ENCODE measurements at places on chromosomes 1 and 21. TPM values are rescaled to one million over a fixed set of nuclear protein-coding genes. Genes with fewer than 3 reads are reported as not detected.

TTC24 gene
- total RNA-seq: not detected

GRCh38 chr1:232372841-232373440, 257.0 kb downstream of the SIPA1L2 start:
- no peak for DNase-seq

KCNJ10 gene
- not detected for total RNA-seq

GRCh38 chr1:160460683-160461287, 60.4 kb downstream of the VANGL2 start:
- DNase-seq: no peak

DNA sequence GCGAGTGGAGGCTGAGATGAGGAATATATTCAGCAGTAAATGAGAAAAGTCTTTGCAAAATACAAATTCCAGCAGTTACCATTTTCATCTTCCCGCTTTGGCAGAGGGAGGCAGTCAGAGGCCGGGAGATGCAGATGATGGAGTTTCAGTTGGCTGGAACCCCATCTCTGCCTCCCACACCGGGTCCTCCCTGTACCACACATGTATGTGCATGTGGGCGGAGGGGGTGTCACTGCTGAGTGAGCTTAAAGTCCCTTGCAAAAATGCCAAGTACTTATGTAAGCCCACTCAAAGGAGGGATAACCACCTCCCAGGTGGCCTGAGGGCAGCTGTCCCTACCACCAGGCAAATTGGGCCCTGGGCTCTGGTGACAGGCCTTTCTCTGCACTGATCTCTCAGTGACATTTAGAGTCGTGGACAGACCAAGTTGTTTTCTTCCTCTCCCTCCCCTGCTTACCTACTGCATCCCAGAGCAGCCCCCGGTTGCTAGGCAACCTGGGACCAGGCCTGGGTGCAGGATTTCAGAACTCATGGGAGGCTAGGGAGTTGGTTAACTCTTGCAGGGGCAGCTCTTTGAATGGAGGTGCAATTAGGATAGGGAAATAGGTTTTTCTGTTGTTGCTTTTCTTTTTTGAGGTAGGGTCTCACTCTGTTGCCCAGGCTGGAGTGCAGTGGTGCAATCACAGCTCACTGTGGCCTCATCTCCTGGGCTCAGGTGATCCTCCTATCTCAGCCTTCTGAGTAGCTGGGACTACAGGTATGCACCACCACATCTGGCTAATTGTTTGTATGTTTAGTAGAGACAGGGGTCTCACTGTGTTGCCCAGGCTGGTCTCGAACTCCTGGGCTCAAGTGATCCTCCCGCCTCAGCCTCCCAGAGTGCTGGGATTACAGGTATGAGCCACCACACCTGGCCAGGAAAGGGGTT, 17.1 kb upstream of the UBXN10 start:
- DNase-seq: no peak

DNA sequence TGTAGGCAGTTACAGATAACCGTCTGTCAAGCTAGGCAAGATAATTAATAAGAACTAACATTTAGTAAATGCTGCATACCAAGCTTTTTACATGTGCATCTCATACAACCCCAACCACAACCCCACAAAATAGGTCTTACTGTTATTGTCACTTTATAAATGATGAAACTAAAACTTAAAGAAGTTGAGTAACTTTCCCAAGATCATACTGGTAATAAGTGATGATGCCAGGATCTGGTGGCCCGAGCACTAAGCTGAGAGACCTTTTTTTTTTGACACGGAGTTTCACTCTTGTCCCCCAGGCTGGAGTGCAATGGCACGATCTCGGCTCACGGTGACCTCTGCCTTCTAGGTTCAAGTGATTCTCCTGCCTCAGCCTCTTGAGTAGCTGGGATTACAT, 1.8 kb downstream of the NCSTN start:
- DNase-seq: no peak

- DNase-seq: no peak
These were observed 5.4 kb downstream of the MEX3A start for GRCh38 chr1:156076609-156077429.

GRCh38 chr1:31627301-31627929, 9.9 kb downstream of the HCRTR1 start:
- DNase-seq: peak; percentile 82

GRCh38 chr1:19567041-19567440, 77.1 kb upstream of the NBL1 start:
- no peak for DNase-seq

- no peak for DNase-seq
These were observed 171.3 kb downstream of the RERE start for GRCh38 chr1:8646189-8646588.

- no peak for DNase-seq
These were observed 241.2 kb upstream of the MAP1LC3C start for GRCh38 chr1:242240077-242240476.

DNA sequence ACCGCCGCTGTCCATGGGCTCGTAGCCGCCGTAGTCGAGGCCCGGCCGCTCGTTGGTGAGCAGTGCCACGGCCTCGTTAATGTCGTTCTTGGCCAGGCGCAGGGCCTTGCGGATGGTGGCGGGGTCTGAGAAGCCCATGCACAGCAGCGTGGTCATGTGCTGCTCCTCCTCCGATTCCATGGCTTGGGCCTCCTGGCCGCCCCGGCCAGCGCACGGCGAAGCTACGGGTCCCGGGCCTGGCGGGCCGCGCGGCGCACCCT, 300 bp downstream of the USP24 start:
- DNase-seq: no peak

LCE3E gene
- total RNA-seq: not detected

- DNase-seq: no peak
These were observed 17.4 kb upstream of the KANK4 start for GRCh38 chr1:62336638-62336994.

- DNase-seq: no peak
These were observed 4.4 kb upstream of the GBP4 start for GRCh38 chr1:89203166-89203565.

IL20 gene
- total RNA-seq: not detected

SV2A gene
- total RNA-seq: 0.51 TPM

DNA sequence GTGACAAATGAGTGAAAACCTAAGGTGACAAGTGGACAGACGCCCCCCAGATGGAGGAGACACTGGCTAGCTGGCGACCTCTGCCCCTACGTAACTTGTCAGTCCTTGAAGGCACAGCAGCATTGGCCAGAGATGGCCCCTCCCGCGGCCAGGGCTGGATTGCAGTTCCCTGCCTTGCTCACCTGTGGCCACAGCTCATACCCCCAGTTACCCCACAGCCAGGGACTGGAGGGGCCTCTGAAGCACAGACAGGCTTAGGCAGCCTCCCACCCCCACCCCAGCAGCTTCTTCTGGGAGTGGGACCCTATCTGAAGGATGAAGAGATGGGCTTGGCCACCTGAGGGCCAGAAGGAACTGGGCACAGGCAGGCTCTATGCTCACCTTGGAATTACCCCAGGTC, 3.7 kb downstream of the HES3 start:
- no peak for DNase-seq

KCNJ9 gene
- not detected for total RNA-seq

DNA sequence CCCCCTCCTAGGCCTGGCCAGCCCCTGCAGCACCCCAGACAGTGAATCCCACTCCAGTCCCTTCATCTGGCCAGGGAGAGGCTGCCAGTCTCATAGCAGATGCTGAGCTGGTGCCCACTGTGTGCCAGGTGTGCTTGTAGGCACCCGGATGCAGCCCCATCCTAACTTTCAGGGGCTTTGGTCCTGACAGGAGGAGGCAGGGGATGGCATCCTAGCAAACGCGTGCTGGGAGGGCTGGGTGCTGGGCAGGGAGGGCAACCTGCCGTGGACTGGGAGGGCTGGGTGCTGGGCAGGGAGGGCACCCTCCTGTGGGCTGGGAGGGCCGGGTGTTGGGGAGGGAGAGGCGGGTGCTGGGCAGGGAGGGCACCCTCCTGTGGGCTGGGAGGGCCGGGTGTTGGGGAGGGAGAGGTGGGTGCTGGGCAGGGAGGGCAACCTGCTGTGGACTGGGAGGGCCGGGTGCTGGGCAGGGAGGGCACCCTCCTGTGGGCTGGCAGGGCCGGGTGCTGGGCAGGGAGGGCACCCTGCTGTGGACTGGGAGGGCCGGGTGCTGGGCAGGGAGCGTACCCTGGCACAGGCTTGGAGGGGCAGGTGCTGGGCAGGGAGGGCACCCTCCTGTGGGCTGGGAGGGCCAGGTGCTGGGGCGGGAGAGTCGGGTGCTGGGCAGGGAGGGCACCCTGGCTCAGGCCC, 35.3 kb downstream of the SLC19A1 start:
- DNase-seq: peak; percentile 37

GRCh38 chr21:16942703-16943102, 570.1 kb upstream of the CXADR start:
- no peak for DNase-seq

DNA sequence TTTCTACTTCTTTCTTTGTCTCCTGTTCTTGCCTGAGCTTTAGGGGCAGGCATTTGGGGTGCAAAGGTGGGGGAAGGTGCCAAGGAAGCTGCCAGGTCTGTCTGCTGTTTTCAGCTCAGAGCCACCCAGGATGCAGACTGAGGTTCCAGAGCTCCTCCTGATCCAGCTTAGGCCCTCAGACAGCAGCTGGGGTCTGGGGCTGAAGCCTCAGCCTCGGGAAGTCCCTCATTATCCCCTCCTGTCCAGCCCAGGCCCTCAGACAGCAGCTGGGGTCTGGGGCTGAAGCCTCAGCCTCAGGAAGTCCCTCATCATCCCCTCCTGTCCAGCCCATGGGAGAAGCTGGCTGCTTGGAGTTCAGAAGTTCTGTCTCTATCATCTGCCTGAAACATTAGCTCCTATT, 257.7 kb upstream of the CSF3R start:
- DNase-seq: no peak

KRTAP10-6 gene
- not detected for total RNA-seq

DNA sequence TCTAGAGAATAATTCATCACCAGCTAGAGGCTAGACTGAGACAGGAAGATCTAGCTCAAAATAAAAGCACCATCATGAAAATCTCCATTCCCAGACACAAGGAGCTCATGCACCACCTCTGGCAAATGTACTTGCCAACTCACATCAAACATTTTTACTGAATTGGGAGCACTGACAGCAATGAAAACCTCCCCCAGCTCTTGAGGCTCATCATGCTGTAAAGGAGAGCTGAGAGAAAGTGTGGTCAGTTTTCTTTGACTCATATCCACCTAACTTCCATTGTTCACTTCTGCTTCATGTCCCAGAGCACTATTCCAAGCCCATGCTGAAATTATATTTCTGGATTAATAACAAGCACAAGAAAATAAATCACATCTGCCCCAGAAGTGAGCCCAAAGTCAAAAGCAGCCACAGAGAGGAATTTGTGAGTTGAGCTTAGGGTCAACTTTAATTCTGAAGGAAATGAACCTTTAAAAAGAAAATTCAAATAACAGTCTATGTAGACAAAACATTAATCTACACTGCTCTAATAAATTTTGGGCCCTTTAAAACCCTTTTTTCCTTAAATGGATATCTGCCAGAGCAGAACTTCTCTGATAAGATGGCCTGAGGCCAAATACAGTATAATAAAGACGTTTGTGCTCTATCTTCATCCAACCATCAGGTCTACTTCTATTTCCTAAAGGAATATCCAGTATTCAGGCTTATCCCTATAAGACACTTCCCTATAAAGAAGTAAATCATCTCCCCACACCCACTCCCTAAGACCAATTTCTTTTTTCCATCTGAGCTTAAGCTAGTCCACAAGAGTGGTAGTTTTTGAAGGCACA, 85.9 kb upstream of the ADAM30 start:
- DNase-seq: no peak

GRCh38 chr1:203584507-203584906, 42.1 kb upstream of the ATP2B4 start:
- DNase-seq: no peak

GRCh38 chr21:36076878-36077655, 7.2 kb downstream of the CBR1 start:
- DNase-seq: no peak

LMX1A gene
- total RNA-seq: 0.14 TPM

GRCh38 chr1:117167402-117167801, 43.3 kb downstream of the VTCN1 start:
- no peak for DNase-seq

GRCh38 chr1:222920169-222920568, 105.3 kb downstream of the DISP1 start:
- no peak for DNase-seq

CDKN2C gene
- total RNA-seq: 15.2 TPM

GRCh38 chr1:56411484-56412180, 167.7 kb downstream of the PLPP3 start:
- no peak for DNase-seq

DNA sequence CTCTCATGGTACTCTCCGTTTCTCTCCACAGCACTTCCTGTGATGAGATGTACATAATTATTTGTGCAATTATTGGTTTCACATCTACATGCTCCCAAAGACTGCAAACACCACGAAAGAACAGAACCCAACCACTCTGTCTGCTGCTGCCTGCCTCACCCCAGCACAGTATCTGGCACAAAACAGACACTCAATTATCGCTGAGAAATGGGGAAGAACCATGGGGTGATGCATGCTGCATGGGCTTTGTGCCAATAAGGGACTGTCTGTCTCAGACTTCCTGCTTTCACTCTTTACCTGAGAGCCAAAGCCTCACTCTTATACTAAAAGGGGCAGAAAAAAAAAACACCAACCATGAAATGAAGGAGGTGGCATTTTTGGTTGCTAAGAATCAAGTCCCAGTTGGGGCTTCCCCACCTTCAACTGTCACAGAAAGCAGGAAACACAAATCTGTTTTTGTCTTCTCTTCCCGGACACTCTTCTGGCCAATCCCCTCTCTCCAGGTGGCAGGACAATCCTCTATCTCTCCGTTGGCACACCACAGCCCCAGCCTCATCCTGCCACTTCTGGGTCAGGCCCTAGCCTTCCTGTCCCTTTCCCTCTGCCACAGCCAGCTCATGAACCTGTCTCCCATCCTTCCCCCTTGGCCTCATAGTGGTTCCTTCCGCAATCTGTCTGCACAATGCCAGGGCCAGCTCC, 82.0 kb downstream of the TGFBR3 start:
- DNase-seq: no peak

F3 gene
- 27.9 TPM for total RNA-seq

DNA sequence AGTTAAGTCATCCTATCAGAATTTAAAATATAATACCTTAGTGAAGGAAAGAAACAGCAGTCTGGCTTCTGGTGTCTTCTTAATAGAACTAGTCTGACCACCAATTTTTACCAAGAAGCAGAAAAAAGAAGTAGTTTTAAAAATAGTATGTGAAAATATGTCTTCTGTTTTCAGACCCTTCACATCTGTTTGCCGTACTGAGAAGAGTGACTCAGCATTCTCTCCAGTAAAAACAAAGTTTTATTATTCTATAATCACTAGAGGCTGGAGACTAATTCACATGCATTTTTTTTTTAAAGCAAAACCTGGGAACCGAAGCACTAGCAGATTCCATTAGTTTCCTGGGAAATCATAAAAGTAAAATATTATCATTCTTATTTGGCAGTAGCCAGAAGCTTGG, 163.8 kb downstream of the COL24A1 start:
- no peak for DNase-seq

PLPPR4 gene
- total RNA-seq: 0.24 TPM

GRCh38 chr1:6953907-6954364, 168.7 kb downstream of the CAMTA1 start:
- DNase-seq: no peak
